ENCODE measurements at places on chromosomes 1 and 21.

- DNase-seq, result no peak
Observed at GRCh38 chr1:155196103-155196892, 11.4 kb downstream of the THBS3 start.

- no peak for DNase-seq
Observed at GRCh38 chr1:107588321-107588720, 376.7 kb downstream of the VAV3 start.

GRCh38 chr1:31886866-31887265 is 51.3 kb downstream of the PTP4A2 start:
- no peak for DNase-seq

DNA sequence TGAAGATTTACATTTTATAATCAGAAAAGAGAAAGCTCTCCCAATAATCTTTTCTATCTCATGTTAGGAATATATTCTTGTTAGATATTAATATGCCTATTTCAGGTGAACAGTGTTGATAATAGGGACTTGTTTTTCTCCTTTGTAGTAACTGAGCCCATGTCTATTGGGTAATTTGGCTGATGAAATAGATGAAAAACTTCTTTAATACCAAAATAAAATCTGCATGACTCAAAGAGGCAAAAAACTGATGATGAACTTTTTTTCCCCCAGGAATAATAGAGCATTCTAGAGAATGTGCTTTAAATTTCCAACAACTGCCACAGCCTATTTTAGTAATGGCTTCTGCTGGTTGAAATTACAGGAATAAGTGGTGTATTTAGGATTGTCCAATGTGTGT is 178.9 kb upstream of the GREM2 start:
- no peak for DNase-seq

- no peak for DNase-seq
Observed at GRCh38 chr1:21200767-21201166, 24.1 kb upstream of the EIF4G3 start.

DNA sequence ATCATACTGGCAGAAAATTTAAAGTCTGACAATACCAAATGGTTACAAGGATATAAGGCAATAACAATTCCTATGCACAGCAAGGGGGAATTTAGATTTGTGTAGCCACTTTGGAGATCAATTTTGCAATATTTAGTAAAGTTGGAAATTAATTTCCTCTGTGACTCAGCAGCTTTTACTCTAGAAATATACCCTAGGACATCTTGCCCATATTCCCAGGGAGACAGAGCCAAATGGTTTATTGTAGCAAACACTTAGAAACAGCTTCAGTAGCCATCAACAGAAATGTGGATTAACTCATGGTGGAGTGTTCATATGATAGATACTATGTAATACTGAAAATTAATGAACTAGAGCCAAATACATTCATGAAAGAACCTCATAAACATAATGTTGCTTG is 104.6 kb downstream of the BACH1 start:
- DNase-seq, result no peak

- DNase-seq, result no peak
Observed at GRCh38 chr1:225891229-225891972, 2.5 kb upstream of the LEFTY1 start.

DNA sequence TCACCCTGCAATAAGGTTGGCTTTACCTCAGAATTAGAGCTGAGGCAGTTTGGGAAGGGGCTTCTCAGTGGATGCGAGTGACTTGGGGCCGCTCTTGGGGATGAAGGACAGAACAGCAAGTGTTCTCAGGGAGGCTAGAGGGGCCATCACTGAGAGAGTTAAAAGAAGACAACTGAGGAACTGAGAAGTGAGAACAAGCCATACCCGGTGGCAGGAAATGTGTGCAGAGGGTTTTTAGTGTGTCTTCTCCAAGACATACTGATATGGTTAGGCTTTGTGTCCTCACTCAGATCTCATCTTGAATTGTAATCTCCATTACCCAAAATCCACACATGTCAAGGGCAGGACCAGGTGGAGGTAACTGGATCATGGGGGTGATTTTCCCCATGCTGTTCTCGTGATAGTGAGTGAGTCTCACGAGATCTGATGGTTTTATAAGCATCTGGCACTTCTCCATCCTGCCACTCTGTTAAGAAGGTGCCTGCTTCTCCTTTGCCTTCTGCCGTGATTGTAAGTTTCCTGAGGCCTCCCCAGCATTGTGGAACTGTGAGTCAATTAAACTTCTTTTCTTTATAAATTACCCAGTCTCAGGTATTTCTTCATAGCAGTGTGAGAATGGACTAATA is 75.8 kb downstream of the PCBP3 start:
- DNase-seq, result no peak

- DNase-seq, result no peak
Observed at GRCh38 chr1:218779341-218780100, 394.2 kb upstream of the LYPLAL1 start.

DNA sequence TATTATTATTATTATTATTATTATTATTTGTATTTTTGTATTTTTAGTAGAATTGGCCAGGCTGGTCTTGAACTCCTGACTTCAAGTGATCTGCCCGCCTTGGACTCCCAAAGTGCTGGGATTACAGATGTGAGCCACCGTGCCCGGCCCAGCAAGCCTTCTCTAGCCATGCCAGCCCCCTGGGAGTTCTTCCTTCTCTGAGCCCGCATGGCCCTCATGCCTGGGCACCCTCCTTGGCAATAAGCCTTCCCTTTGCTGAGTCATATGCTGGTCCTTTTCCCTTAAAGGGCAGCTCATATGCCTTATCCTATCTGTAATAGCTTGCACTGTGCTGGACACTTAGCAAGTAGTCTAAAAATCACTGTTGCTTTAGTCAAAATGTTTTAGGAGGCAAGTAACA is 8.5 kb upstream of the NBL1 start:
- no peak for DNase-seq

- DNase-seq, result no peak
Observed at GRCh38 chr1:194517567-194517966, 1331.2 kb upstream of the B3GALT2 start.

DNA sequence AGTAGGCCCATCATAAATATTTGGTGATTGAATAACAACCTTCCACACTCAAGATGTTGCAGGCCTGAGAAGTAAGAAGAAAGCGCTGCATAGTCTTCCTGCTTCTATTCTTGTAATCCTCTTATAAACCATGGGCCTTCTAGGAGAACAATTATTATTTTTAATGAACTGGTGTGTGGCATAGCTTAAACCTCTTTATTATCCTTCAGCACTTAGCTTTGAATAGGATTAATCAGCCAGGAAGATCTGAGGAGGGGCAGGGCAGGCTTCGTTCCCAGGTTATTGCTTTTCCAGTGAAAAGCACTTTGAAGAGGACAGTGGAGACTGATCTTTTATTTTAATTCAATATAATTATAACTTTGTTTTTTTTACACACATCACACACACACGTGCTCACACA is 42.3 kb downstream of the KIF26B start:
- DNase-seq, result no peak

GRCh38 chr1:65980237-65980636 is 187.5 kb downstream of the PDE4B start:
- DNase-seq, result no peak

DNA sequence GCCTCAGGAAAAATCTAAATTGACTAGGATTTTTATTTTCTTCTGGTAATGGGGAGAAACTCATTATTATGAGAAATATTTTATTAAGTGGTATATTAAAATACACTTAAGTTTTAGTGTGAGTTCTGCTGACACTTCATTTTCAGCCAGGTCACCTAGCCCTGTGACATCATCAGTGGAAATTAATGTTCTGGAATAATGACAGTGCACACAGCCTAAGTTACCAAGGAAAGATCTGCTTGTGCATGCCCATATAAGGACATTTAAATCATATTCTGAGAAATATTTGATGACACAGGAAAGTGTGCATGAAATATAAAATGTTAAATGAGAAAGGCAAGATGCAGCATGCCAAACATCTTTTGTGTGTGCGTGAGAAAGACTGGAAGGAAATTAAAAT is 102.0 kb downstream of the KIF14 start:
- DNase-seq, result no peak

- DNase-seq, result no peak
Observed at GRCh38 chr1:16605532-16606505, 7.5 kb downstream of the NBPF1 start.

GRCh38 chr1:206693592-206693991 is 8.9 kb downstream of the MAPKAPK2 start:
- no peak for DNase-seq

DNA sequence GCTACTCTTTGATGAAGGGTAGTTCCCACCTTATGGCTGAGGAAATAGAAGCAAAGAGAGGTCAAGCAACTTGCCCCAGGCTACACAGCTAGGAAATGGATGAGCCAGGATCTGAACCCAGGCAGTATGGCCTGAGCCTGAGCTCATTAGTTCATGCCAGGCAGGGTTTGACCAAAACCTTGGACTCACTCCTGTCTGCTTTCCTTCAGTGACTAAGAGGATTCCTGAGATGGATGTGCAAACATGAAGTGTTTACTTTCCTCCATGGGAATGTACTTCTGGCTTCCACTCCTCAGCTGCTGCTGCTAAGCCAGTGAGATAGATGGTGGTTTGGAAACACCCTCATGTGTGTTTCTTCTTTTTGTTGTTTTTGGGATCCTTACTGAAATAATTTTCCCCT is 35.1 kb upstream of the ERRFI1 start:
- no peak for DNase-seq

GRCh38 chr1:58764294-58764978 is 19.4 kb downstream of the JUN start:
- no peak for DNase-seq

DNA sequence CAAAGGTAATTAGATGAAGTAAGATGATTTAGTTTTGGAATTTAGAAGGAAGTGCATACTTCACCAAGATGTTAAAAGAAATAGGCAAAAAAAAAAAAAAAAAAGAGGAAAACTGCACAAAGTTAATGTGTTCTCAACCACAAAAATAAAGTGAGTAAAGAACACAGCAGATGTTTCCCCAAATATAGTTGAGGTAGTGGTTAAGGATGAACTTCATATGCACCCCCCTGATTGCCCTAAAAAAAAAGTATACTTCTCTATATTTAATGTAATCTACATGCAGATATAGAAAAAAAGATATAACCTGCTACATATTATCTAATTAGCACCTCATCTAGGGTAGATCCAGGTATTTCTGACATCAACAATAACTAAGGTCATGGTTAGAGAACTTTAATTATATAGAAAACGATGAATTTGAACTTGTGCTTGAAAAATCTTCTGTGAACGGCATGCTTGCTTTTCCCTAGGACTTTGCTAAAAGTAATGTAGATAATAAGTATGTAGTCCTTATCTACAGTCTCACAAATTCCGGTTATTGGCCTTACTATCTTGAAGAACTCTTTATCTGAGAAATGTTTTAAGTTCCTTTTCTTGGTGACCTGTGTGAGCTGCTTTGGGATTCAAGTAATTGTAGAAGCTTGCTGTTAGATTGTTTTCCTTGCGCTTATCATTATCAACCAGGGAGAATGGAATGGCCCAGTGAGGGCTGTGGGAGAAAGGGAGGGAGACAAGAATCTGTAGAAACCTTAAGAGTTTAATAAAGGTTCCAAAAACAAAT is 70.1 kb upstream of the LRRC7 start:
- DNase-seq, result no peak

DNA sequence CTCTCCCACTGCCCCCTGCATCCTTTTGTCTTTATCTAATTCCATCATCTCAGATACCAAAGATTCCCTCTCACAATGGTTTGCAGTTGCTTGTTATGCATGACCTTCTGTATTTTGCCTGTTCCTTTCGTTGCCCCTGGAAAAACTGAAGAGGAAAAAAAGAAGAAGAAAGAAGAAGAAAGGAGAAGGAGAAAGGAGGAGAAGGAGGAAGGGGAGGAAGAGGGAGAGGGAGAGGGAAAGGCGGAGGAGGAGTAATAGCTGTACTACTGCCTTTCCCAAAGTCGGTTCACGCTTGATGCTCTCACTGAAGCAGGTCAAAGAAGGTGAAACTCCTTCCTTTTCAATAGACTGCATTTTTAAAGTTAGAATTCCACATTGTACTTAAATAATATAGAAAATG is 513.8 kb downstream of the PTPRC start:
- DNase-seq, result no peak
